Neural crest cell (in vitro differentiated cells): ENCODE measurements at places on chromosomes 3 and 15. TPM values are rescaled to one million over a fixed set of nuclear protein-coding genes. Genes with fewer than 3 reads are reported as not detected.

Gene TGM4
- not detected in 2 replicates for total RNA-seq

Gene SCN11A
- total RNA-seq, result 0.48 and 0.63 TPM in 2 replicates

GRCh38 chr3:72591522-72592421, 256.5 kb downstream of the SHQ1 start:
- H3K4me3 ChIP-seq, result peak overlapping the region; percentile 52
- H3K36me3 ChIP-seq, result no peaks in the 10 kb centered on the region
- H3K4me1 ChIP-seq, result peaks cover 38% of the 10 kb centered on the region
- DNase-seq, result peak; percentile 42
- H3K27me3 ChIP-seq, result peaks cover 90% of the 10 kb centered on the region

DNA sequence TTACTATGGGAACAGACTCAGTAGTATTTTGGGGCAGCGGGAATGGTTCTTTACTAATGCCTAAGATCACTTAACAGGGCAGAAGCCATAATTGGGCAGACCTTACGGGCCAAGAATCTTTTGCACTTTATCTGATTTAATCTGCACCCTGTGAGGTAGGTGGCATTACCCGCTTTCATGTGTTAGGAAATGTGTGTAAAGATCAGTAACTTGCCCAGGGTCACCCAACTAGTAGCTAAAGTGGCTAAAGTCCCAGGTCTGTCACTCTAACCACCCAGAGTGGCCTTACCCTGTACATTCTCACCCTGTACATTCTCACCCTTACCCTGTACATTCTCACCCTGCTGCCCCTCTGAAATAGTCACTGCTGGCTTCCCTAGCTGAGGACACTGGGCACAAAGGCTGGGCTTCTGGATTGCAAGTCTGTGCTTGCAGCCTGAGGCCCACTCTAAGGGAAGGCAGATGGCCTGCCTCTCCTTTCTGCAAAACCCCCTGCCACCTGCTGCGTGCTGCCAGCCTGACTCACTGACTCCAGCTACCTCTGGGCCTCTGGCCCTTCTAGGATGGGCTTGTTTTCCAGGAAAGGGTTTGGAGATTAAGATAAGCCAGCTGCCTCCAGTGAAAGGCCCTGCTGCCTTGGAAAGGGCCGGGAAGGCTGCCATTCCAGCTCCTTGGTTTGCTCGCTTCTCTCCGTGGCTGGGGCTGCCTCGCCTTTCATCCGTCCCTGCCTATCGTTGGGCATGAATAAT, 37.5 kb upstream of the MYZAP start:
- no peak overlapping the region for H3K27ac ChIP-seq
- DNase-seq, result no peak
- H3K4me3 ChIP-seq, result no peak overlapping the region
- peaks cover 19% of the 10 kb centered on the region for H3K4me1 ChIP-seq

DNA sequence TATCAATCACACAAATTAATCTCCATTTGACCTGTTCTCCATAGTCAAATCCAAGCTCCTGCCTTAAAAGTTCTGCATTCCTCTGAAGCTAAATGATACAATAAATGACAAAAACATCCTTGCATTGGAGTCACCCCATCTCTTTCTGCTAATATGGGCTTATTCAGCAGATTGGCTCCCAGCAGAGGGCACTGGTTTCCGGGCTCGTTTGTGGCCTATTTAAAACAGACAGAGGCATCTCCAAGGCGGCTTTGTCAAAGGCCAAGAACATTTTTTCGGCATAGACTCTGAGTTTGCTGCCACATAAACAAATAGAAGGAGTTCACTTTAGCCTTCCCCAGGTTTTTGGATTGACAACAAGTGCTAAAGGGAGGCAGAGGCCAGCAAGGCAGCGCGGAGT, 204.4 kb upstream of the RASGRP1 start:
- DNase-seq, result peak; percentile 3
- no peaks in the 10 kb centered on the region for H3K27me3 ChIP-seq
- no peaks in the 10 kb centered on the region for H3K4me1 ChIP-seq
